ENCODE measurements at places on chromosomes 16 and 17. TPM values are rescaled to one million over a fixed set of nuclear protein-coding genes. Genes with fewer than 3 reads are reported as not detected.
A peak's percentile ranks its signal among the peaks of the same experiment; 100 is the strongest.

DNA sequence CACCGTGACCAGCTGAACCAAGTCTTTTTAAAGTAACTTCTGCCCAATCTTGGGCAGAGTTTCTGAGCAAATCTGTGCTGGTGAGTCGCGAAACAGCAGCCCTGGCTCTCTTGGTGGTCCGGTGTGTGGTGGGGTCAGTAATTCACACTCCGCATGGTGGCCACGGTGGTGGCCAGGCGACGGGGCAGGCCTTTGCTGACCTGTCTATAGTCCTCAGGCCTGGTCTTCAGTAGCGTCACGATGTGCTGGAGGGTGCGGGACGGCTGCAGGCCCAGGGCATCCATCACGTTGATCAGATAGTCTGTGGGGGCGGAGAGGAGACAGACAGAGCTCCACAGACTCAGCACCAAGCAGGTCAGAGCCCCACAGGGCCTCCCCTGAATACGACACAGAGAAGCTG, 64.2 kb downstream of the COG7 start:
- H3K36me3 ChIP-seq, result peaks cover 39% of the 10 kb centered on the region
- H3K27ac ChIP-seq, result no peak overlapping the region
- DNase-seq, result no peak
- H3K4me3 ChIP-seq, result no peak overlapping the region
- H3K4me1 ChIP-seq, result peaks cover 1% of the 10 kb centered on the region

DNA sequence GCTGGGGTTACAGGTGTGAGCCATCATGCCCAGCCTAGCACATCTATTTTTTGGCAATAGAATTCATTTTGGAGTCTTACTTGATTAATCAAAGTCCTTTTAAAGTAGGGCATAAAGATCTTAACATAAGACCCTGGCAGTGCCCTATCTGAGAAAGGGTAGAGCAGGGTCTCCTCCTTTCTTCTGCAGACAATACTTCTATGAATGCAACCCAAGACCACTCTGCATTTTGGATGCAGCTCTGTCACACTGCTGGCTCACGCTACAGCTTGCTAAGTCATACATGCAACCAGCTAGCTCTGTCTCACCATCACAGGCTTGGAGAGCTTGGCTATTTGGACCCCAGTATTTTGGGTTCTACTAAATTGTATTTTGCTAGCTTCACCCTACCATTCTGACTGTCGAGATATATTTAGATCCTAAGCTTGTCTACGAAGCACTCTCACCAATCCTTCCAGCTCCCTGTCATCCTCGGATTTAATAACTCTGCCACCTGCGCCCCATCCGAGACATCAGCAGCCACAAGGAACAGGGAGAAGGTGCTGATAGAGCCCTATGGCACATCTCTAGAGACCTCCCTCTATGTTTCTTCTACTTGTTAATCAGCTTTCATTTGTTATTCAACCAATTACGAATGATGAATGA, 45.1 kb downstream of the RBFOX3 start:
- no peaks in the 10 kb centered on the region for H3K4me1 ChIP-seq
- H3K36me3 ChIP-seq, result no peaks in the 10 kb centered on the region
- H3K4me3 ChIP-seq, result no peak overlapping the region
- no peak for DNase-seq
- H3K27me3 ChIP-seq, result no peaks in the 10 kb centered on the region

NEURL4 gene
- 9.2 TPM for total RNA-seq

DNA sequence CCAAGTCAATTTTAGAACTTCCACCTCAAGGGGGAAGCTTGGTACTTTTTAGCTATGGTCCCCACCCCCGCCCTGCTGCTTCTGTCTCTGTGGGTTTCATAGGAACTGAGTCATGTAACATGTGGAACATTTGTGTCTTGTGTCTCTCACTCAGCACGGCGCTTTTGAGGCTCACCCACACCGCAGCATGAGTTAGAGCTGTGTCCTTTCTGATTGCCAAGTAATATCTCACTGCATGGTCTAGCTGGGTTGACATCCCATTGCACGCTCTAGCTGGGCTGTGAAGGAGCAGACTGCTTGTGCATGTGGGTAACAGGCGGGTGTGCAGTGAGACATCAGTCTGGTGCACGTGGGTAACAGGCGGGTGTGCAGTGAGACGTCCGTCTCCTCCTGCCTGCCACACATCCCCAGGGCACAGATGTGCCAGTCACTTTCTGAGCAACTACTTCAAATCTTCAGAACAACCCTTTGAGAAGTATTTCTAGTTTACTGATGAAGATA, 26.4 kb upstream of the SLC7A5 start:
- H3K27me3 ChIP-seq, result no peaks in the 10 kb centered on the region
- DNase-seq, result peak; percentile 52
- peaks cover 6% of the 10 kb centered on the region for H3K4me1 ChIP-seq

- no peaks in the 10 kb centered on the region for H3K4me1 ChIP-seq
- no peak overlapping the region for H3K27ac ChIP-seq
- no peaks in the 10 kb centered on the region for H3K27me3 ChIP-seq
These were observed 340.4 kb upstream of the ASIC2 start for GRCh38 chr17:33633446-33633845.

DNA sequence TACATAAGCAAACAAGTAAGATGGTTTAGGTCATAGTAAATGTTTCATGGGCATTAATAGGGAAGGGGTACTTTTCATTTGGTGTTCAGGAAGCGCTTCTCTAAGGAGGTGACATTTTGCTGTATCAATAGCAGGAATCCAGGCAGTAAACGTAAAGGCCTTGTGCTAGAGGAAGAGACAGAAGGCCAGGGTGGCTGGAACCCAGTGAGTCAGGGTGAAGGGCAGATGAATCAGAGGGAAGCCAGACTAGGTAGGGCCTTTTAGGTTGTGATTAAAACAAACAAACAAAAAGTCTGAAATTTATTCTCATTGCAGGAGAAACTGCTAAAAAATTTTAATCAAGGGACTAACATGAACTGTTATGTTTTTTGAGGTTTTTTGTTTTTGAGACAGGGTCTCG, 6.5 kb downstream of the BMERB1 start:
- H3K27ac ChIP-seq, result peak overlapping the region; percentile 6
- peaks cover 19% of the 10 kb centered on the region for H3K4me1 ChIP-seq
- no peaks in the 10 kb centered on the region for H3K36me3 ChIP-seq
- H3K4me3 ChIP-seq, result no peak overlapping the region
- peak; percentile 79 for DNase-seq

- H3K27me3 ChIP-seq, result no peaks in the 10 kb centered on the region
- peaks cover 18% of the 10 kb centered on the region for H3K4me1 ChIP-seq
- no peak for DNase-seq
- H3K4me3 ChIP-seq, result no peak overlapping the region
These were observed 45.8 kb upstream of the GSE1 start for GRCh38 chr16:85567101-85567866.

GRCh38 chr16:77327717-77328116, 107.1 kb downstream of the ADAMTS18 start:
- no peaks in the 10 kb centered on the region for H3K4me1 ChIP-seq
- no peak overlapping the region for H3K27ac ChIP-seq
- H3K4me3 ChIP-seq, result no peak overlapping the region
- H3K27me3 ChIP-seq, result no peaks in the 10 kb centered on the region

- DNase-seq, result no peak
- H3K4me3 ChIP-seq, result no peak overlapping the region
- no peak overlapping the region for H3K27ac ChIP-seq
These were observed 19.0 kb upstream of the CALB2 start for GRCh38 chr16:71339236-71340171.

GRCh38 chr16:78773706-78774105, 674.3 kb downstream of the WWOX start:
- no peaks in the 10 kb centered on the region for H3K27me3 ChIP-seq
- DNase-seq, result no peak
- no peak overlapping the region for H3K27ac ChIP-seq

DNA sequence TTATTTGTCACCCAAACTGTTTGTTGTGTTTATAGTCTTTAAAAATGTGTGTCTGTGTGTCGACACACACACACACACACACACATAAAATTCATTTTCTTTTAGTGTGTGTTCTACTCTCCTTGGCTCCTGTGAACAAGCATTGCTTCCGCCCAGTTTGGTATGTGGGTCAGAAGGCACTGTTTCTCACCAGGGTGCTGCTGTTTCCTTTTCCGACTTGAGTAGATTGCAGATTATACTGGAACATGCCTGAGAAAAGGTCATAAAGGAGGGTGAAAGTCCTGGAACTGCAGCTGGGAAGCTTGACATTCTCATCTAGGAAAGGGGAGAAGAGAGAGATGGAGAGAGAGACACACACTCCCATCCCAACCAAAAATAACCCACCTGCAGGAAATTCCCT, 330.3 kb downstream of the BCAS3 start:
- DNase-seq, result no peak
- no peak overlapping the region for H3K4me3 ChIP-seq
- H3K27ac ChIP-seq, result no peak overlapping the region
- no peaks in the 10 kb centered on the region for H3K27me3 ChIP-seq
- H3K36me3 ChIP-seq, result no peaks in the 10 kb centered on the region

NT5M gene
- 0.28 TPM for total RNA-seq

GRCh38 chr17:50423553-50424159, 2.4 kb upstream of the ACSF2 start:
- peak; percentile 91 for DNase-seq
- no peaks in the 10 kb centered on the region for H3K36me3 ChIP-seq
- H3K4me1 ChIP-seq, result peaks cover 27% of the 10 kb centered on the region
- H3K4me3 ChIP-seq, result no peak overlapping the region

DNA sequence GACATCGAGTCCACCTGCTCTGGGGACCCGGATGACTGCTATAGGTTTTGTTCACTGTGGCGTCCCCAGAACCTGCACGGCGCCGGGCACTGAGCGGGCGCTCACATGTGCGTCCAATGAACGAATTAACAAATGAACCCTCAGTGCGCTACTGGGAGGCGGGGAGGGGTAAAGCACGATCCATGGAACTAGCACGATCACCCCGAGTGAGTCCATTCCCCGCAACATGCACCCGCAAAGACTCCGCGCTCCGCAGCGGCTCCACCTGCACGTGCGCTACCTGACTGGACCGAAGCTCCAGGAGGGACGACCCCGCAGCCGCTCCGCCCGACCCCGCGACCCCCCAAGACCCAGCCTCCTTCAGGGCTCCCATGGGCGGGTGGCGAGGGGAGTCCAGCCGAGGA, 491 bp downstream of the TRAP1 start:
- H3K27ac ChIP-seq, result peak overlapping the region; percentile 33
- H3K36me3 ChIP-seq, result peaks cover 9% of the 10 kb centered on the region
- H3K4me1 ChIP-seq, result no peaks in the 10 kb centered on the region
- DNase-seq, result no peak

DNA sequence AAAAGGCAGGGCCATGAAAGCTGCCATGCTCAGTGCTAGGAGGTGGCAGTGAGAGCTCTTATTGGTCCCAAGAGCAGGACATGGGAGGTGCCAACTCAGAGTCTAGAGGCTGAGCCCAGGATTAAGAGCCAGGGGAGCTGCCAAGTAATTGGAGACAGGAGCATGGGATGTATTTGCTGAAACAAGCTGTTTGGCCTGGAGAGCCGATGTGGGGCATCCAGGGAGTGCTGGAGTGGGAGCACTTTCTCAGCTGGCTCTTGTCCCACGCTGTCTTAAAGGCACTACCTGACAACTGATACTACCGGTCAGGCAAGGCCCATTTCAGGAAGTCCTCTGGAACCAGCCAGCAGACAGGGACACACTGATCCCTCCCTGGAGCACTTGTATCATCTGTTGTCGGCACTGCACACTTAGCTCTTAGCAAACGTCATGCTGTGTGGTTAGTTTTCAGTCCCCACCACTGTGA, 19.3 kb downstream of the ANKFN1 start:
- DNase-seq, result no peak
- no peak overlapping the region for H3K4me3 ChIP-seq
- no peaks in the 10 kb centered on the region for H3K36me3 ChIP-seq

DNA sequence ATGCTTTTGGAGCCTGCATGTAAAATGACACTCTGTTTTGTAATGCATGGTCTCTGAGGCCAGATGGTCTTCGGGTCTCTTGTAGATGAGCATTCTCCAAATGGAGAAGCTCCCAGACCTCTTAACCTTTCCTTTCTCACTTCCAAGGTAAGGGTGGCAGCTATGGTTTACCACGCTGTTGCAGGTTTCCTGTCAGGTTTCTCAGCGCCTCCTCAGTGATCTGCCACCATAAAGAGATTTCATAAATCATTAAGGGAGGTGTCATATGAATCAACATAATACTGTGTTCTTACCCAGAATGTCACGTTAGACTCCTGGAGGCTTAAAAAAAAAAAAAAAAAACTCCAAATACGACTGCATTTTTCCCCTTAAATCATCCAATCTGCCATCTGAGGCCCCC, 787.4 kb upstream of the EEF2KMT start:
- H3K27ac ChIP-seq, result no peak overlapping the region
- no peak overlapping the region for H3K4me3 ChIP-seq
- DNase-seq, result no peak
- H3K4me1 ChIP-seq, result no peaks in the 10 kb centered on the region
- H3K27me3 ChIP-seq, result no peaks in the 10 kb centered on the region

DNA sequence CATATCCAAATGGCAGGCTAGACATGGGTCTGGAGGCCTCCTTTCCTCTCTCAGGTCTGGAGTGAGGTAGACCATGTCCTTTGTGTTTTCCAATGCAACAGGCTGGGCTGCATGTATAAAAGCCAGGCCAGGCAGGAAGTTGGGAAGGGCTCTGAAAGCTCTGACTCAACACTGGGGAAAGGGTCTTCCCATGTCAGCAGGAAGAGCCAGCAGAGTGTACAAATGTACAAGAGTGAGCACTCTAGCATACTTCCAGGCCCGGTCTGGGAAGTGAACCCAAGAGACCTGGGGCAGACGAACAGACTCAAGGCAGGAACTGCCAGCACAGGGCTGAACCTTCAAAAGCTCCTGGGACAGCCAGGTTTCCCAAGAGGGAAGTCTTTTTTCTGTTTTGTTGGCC, 7.0 kb downstream of the ATPAF2 start:
- H3K36me3 ChIP-seq, result no peaks in the 10 kb centered on the region
- peaks cover 2% of the 10 kb centered on the region for H3K4me1 ChIP-seq
- peak; percentile 61 for DNase-seq
- no peaks in the 10 kb centered on the region for H3K27me3 ChIP-seq

LGALS9B gene
- total RNA-seq, result not detected

- peaks cover 4% of the 10 kb centered on the region for H3K4me1 ChIP-seq
- H3K4me3 ChIP-seq, result no peak overlapping the region
- no peak for DNase-seq
- H3K27me3 ChIP-seq, result no peaks in the 10 kb centered on the region
These were observed 73.9 kb upstream of the TOB1 start for GRCh38 chr17:50939795-50940684.

TLCD3B gene
- not detected for total RNA-seq

SMPD3 gene
- not detected for total RNA-seq

GRCh38 chr16:27511657-27512448, 37.9 kb downstream of the GTF3C1 start:
- H3K27me3 ChIP-seq, result no peaks in the 10 kb centered on the region
- DNase-seq, result no peak
- no peak overlapping the region for H3K4me3 ChIP-seq
- peaks cover 52% of the 10 kb centered on the region for H3K36me3 ChIP-seq
- peaks cover 4% of the 10 kb centered on the region for H3K4me1 ChIP-seq

ALOX15B gene
- not detected for total RNA-seq

GRCh38 chr17:17675925-17676534, 5.2 kb upstream of the RAI1 start:
- H3K27me3 ChIP-seq, result peaks cover 4% of the 10 kb centered on the region
- H3K36me3 ChIP-seq, result no peaks in the 10 kb centered on the region
- DNase-seq, result peak; percentile 52
- H3K27ac ChIP-seq, result no peak overlapping the region
- peaks cover 4% of the 10 kb centered on the region for H3K4me1 ChIP-seq
- no peak overlapping the region for H3K4me3 ChIP-seq

GRCh38 chr17:7579001-7579833, at the start of gene CD68:
Gene CD68, plus strand, starts transcription at chr17:7579638. Its CDS starts 40 bp downstream, at chr17:7579678.
- H3K27me3 ChIP-seq, result no peaks in the 10 kb centered on the region
- H3K4me1 ChIP-seq, result peaks cover 32% of the 10 kb centered on the region
- peak within 1 kb of the TSS; percentile 49 for H3K27ac ChIP-seq
- DNase-seq, result peak; percentile 91
